ENCODE measurements at places on chromosomes 7 and 10.

DNA sequence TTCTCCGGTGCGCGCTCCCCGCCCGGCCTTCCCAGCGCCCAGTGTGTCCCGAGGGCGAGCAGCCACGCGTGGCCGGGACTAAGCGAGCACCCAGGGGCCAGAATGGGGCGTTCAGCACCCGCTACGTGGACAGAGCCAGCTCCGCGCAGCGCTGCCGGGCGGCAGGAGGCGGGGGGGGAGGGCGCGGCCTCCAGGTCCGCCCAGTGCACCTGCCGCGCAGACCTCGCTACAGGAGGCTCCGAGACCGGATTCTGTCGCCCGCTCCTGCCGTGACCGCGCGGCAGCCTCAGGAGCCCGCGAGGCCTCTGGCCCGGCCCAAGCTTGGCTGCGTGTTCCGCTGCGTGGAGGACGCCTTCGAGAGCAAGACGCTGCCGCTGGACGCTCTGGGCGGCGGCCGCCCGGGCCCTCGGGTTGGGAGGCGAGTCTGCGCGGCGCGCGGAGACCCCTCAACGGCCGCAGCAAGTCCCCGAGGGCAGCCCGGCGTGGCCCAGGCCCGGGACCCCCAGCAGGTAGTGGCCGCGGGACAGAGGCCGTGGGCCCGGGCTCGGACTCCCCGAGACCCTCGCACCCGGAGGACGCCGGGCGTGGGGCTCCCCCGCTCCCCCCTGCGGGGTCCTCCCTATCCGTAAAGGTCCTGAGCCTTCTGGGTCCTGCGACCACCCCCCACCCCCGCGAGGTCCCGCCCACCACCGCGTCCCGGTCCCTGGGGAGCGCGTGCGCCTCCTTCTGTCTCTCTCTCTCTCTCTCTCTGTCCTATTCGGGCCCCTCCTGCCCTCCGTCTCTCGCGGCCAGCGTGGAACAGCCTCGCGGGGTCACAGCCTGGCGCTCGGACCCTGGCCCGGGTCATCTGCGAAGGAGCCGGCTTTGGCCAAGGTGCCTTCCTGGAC lies 904 bp upstream of the DPYSL4 start:
- peak; percentile 30 for DNase-seq

- DNase-seq: no peak
Observed at GRCh38 chr10:102648889-102649796, 4.9 kb downstream of the TRIM8 start.

DNA sequence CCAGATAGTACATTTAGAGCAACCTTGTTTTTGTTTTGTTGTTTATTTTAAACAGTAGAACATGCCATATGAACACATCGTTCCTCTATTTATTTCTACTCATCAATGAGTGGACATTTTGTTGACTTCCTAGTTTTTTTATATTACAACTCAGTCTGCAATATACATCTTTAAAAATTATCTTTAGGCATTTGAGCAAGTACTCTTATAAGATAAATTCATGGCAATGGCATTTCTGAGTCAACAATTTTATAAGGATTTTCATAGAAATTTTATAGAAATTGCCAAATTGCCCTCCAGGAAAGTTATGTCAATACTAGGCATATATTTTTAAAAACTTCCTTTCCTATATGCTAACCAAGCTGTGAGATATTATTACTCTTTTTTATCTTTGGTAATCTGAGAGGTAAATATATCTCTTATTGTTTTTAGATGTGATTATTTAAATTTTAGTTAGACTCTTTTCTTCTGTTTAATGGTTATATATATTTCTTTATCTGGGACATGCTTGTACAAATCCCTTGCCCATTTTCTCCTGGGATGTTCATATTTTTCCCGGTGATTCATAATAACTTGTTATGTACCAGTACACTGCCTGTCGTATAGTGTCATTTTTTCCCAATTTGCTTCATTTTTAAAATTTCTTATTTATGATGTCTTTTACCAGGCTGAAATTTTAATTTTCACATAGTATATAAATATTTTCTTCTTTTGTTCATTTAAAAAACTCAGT lies 50.5 kb downstream of the FZD1 start:
- DNase-seq: no peak

GRCh38 chr10:111493024-111493625 lies 416.3 kb downstream of the ADRA2A start:
- DNase-seq: no peak

GRCh38 chr10:51124852-51125251 lies 50.6 kb downstream of the PRKG1 start:
- DNase-seq: peak; percentile 3

DNA sequence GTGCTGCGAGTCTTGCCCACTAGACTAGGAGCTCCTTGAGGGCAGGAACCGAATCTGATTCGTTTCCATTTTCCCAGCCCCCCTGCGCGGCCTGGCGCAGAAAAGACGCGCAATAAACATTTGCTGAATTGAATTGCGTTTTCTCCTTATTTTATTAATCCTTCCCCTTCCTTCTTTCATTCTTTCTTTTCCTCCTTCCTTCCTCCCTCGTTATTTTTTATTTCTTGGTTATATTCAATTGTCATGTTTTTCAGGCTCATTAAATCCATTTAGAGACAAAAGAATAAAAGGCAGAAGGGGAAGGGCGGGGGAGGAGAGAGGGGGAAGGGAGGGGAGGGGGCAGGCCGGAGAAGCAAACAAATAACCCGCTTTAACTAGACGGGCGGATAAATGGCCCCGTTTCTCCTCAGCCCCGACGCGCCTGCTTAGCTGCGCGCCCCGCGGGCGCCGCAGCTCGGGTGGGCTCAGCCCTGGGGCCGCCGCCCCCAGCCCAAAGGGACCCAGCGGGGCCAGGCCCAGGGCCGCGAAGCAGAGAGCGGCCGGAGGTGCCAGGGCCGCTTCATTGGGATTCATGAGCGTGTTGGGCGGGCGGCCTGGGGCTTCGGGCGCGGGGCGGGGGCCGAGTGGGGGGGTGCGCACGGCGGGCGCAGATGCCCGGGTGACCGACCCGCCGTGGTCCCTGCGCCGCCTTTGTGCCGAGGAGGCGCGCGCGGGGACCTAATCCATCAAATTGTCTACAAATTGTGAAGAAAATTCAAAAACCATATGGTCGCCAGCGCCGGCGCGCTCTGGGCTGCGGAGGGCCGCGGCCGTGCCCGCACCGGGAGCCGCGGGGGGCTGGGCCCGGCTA lies 5.0 kb downstream of the LBX1 start:
- DNase-seq: no peak

Measured in KBM-7 (cell line).